ENCODE measurements at places on chromosomes 16 and 17.

DNA sequence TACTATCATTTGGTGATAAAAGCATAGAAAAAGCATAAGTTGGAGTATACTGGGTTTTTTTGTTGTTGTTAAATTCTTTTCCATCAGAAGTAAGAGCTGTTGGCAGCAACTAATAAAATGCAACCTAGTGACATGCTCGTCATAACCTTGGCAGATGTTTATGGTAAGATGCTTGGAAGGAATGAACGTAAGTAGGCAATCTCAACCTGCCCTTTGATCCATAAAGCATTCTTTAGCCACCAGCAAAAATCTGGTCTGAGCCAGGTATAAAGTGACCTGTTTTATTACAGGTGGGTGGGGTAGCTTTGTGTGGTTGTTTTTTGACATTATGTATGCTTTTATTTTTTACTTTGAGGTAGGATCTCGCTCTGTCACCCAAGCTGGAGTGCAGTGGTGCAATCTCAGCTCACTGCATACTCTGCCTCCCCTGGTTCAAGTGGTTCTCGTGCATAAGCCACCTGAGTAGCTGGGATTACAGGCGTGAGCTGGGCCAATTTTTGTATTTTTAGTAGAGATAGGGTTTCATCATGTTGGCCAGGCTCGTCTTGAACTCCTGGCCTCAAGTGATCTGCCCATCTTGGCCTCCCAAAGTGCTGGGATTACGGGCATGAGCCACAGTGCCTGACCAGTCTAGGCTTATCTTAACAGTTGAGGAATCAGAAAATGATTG lies 22.0 kb downstream of the WSB1 start:
- no peak for DNase-seq

DNA sequence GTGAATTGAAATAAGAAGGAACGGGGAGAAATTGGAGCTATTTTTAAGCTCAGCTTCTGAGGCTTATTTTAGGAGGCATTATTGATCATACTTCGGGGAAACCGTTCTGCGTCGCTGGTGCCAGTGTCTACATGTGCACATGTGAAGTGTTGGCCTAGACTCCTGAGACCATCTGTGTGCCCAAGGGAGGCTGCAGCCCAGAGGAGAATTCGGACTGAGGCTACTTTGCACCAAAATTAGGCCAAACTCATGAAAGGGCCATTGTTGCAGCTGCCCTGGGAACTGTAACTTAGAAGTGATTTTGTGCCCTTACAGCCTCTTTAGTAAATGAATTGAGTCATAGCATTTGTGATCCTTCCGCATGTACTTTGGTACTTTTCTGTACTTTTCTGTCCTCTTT lies 102.0 kb upstream of the NOL11 start:
- no peak for DNase-seq

- no peak for DNase-seq
Observed at GRCh38 chr16:65975049-65975708, 391.3 kb upstream of the CDH5 start.

DNA sequence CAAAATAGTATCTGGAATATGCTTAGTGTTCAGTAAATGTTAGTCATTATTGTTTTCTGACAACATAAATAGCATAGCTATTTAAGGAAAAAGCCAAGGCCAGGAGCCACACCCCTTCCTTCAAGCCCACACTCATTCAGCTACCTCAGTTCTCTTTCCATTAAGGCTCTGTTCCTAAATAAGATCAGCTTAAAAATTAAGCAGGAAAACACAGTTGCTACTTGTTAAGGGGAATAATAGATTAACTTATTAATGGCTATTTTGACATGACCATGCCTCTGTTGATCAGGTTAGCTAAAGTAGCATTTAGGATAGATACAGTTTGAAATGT lies 158.1 kb downstream of the CHD9 start:
- no peak for DNase-seq

DNA sequence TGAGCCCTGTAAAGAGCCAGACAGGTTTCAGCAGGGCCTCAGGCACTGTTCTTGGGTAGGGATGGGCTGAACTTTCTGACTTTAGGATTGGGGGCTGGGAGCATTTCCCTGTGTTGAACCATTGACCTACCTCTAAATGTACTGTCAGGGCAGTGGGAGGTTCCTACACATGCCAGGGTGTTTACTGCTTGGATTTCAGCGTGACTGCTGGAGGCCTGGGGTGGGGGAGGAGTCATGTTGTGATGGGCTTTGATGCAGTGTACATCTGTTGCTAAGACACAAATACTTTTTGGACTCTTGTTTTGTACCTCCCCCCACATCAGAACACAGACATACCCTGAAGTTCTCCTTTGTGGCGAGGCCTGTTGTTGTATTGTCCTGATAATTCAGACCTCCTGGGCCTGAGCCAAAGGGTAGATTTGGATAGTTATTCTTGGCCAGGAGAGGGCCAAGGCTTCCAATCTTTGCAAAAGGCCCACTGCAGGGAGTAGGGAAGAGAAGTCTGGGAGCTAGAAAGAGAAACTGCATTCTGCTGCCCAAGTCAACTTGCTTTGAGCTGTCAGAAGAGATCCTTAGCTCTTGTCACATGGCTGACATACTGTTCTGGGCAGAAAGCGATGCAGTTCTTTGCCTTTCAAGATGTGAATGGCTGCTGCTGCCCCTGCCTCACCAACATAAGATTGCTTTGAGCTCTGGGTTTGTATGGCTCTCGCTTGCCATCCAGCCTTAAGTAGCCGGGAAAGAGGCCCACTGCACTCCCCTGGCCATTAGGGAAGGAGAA lies 3.7 kb downstream of the NFE2L1 start:
- DNase-seq: no peak

- DNase-seq: no peak
Observed at GRCh38 chr17:61784510-61784909, 78.8 kb downstream of the BRIP1 start.

- no peak for DNase-seq
Observed at GRCh38 chr16:8686031-8686621, 11.7 kb downstream of the ABAT start.

DNA sequence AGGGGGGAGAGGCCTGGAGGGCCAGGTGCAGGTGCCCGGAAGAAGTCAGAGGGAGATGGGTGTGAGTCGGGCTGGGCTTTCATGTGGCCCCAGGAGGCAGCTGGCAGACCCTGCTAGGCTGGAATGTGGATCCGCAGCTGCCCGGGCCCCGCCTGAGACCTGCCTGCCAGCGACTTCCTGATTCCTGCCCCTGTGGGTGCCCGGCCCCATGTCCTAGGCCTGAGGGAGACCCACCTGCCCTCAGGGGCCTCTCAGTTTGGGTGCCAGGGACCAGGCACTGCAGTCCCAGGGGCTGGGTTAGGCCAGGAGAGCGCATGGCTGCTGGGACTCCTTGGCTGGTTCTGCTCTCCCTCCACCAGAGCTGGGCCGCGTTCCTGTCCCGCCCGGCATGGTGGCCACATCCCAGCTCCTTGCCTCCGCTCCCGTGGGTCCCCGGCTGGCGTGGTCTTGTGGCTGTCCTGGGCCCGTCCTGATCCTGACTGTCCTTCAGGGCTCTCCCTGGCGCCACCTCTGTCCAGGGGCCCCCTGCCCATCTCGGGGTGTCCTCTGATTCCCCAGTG lies 22.1 kb upstream of the SPNS2 start:
- no peak for DNase-seq

DNA sequence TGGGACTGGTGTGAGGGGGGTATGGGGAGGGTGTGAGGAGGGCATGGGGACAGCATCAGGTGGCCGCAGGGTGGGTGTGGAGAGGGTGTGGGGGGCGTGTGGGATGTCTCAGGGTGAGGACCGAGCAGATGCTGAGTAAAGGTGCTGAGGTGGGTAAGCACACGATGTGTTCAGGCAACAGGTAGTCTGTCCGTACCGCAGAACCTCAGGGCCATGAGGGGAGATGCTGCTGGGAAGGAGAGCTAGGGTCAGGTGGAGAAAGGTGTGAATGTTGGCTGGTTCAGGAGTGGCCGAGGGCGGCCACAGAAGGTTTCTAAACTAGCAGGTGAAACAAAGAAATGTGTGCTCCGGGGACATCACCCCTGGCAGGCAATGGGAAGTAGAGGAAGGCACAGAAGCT lies 80.0 kb upstream of the CDH5 start:
- DNase-seq: peak; percentile 45

- no peak for DNase-seq
Observed at GRCh38 chr16:10880594-10881452, 3.8 kb downstream of the CIITA start.

DNA sequence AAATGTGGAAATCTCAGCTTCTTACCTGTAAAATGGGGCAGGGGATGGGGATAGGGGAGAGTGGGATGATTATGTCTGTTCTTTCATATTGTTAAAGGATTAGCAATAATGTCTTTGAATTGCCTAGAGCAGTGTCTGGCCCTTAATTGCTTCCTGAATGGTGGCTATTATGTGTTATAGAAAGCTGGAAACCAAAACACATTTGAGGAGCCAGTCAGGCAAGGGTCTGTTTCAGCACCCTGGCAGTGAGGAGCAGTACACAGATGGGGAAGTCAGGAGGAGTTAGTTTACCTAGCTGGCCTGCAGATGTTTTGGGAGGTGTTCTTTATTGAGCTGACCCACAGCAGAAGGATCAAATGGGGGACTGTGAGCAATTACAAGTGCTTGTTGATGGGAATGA lies 63.0 kb downstream of the NUP93 start:
- no peak for DNase-seq

GRCh38 chr16:84391151-84392030 lies 23.1 kb downstream of the ATP2C2 start:
- DNase-seq: no peak

- DNase-seq: peak; percentile 84
Observed at GRCh38 chr17:30600060-30600829, 123.0 kb downstream of the GOSR1 start.

- peak; percentile 85 for DNase-seq
Observed at GRCh38 chr16:31700530-31701388, 172.8 kb upstream of the ZNF267 start.

DNA sequence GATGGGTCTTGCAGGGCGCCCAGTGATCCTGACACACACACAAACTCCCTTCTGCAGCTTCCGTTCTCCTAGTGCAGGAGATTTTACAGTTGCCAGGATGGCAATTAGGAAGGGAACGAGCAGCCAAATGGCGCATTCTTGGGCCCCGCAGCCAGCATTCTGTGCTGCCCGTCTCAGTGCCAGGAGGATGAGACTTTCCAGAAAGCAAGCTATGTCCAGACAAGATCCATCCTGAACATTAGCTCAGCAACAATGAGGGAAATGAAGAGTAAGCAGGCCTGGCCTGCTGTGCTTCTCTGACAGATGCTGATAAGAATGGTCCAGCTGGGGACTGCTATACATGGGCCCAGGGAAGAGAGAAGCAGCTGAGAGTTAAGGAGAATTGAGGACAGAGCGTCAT lies 16.5 kb downstream of the SPPL2C start:
- no peak for DNase-seq

DNA sequence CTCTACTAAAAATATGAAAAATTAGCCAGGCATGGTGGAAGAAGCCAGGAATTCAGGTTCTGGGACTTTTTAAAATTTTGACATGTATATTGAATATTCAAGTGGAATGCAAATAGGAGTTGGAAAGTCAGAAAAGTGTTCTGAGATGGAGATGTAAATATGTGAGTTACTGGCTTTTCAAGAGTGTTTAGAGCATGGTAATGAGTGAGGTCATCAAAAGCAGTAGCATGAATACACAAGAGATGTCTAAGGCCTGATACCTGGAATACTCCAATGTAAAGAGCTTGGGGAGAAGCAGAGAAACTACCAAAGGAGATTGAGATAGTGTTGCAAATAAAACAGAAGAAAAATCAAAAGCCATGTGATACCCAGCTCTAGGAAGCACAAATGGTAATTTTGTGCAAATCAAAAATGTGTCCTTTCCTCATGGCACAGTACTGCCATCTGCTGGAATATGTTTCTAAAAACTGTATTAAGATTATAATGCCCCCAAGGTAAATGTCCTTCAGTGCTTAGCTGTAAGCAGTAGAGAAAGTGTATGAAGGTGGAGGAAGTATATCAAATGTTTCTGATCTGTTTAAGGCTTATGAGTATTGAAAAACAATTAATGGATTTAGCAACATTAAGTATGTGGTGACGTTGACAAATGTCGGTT lies 908.4 kb downstream of the KCNJ18 start:
- no peak for DNase-seq

- no peak for DNase-seq
Observed at GRCh38 chr16:80569440-80570105, 28.8 kb downstream of the DYNLRB2 start.

GRCh38 chr17:39979016-39979670 lies 1.5 kb upstream of the PSMD3 start:
- no peak for DNase-seq

- no peak for DNase-seq
Observed at GRCh38 chr17:83106913-83107655, 27.7 kb downstream of the METRNL start.

GRCh38 chr16:10070591-10070990 lies 111.6 kb downstream of the GRIN2A start:
- no peak for DNase-seq

- DNase-seq: no peak
Observed at GRCh38 chr16:78249056-78249455, 149.6 kb downstream of the WWOX start.

DNA sequence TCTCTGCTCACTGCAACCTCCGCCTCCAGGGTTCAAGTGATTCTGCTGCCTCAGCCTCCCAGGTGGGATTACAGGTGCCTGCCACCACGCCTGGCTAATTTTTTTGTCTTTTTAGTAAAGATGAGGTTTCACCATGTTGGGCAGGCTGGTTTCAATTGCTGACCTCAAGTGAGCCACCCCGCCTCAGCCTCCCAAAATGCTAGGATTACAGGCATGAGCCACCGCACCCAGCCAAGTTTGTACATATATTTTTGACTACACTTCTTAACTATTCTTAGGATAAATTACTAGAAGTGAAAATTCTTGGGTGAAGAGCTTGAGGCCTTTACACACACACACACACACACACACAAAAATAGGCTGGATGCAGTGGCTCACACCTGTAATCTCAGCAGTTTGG lies 1.4 kb upstream of the ITGAM start:
- no peak for DNase-seq

- DNase-seq: no peak
Observed at GRCh38 chr17:35404360-35404759, 27.9 kb downstream of the SLFN12 start.

GRCh38 chr17:10748531-10749181 lies 18.8 kb upstream of the TMEM220 start:
- no peak for DNase-seq

DNA sequence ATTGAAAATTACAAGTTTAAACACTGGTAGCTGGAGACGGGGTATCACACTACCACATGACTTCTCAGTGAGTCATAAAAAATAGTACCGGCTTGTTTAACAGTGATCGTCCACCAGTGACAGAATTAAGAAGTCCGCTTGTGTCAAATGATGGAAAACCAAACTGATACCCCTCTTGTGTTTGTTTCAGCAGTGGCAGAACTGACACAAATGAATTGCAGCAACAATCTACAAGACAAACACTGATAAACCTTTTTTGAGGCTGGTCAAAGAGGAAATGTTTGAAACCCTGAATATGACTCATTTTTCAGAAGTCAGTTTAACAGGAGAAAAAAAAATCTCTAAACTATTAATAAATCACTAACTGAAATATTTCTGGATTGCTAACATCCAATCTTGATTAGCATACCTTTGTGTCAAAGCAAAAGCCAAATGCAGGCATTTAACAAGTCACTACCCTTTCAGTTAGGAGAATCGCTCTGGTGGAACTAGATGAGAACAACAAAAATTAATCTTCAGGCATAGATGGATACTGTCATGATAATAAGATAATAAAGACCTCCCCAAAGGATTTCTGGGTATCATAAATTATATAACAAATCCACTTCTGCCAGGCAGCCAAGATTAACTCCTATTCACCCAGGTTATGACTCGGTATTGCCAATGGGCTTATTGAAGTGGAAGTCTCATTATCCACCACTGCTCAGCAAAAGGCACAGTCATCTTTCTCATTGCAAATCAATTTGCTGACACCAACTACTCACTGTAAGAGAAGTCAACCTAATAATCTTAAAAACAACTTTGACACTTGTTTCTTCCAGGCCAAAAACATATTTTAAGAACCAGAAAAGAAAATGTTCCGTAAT lies 20.8 kb downstream of the DCUN1D3 start:
- no peak for DNase-seq
